Germinal center (tissue), 1 donor: ENCODE measurements at places on chromosomes 6 and 20.

GRCh38 chr6:49548613-49549304 lies 1.7 kb upstream of the C6orf141 start:
- DNase-seq: no peak

DNA sequence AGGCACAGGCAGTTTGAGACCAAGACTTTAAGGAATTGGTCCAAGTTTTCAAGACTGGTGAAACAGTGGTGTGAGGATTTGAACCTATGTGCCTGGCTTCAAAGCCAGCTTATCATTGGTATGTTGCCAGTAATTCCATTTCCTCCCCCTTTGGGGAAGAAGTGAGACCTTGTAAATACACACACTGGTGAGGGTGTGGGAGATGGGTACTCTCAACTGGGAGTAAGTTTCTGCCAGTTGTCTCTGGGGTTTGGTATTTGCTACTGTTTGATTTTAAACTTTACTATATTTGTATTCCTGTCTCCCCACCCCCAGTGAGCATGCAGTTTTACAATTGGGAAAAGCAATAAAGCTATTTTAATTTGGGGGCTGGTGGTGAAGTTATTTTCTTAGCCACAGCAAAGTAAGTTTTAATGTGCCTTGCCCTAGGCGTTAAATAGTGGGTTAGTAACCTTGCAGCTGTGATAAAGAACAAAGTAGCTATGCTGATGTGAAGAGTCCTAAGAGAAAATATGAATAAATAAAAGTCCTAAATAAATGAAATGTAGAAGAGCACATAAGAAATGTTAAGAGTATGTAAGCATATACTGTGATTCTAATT lies 31.0 kb downstream of the SNX9 start:
- DNase-seq: no peak

DNA sequence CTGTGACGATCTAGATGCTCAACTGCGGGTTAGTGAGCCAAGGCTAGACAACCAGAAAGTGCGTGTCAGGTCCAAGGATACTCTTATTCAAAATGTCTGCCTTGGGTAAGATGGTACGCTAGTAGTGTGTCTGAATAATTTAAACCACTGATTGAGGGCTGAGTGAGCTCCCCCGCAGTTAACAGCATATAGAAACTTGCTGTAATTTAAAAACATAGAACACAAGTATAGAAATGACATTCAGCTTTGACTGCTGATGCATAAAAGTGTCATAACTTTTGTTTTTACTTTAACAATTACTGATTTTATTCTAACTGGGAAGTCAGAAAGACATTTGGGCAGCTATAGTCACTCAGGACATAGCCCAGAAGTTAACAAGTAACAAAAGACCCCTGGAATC lies 45.6 kb upstream of the SLC22A1 start:
- DNase-seq: no peak

DNA sequence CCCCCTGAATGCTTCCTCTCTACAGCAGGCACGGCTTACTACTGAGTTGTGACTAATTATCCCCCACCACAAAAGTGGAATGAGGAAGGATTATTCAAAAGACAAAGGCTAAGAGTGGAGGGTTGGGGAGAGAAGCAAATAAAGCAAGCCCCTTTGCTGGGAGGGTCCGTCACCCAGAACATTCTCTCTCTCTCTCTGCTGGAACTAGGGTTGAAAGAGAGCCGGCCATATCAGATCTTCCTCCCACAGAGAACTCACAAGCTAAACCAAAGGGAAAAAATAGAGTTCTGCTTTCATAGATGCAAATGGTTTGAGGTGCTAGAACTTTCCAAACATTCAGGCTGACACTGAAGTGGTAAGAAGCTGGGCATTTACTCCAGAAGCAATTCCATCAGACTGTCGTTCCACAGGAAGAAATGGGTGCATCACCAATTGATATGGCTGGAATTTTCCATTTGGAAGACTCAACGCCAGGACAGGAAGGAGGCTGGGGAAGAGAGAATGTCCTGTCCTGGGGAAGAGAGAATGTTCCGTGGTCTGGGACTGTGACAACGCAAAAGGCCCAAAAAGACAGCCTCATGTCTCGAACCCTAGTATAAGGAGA lies 7.9 kb downstream of the ZMYND8 start:
- peak; percentile 64 for DNase-seq

- no peak for DNase-seq
Measured at GRCh38 chr6:27812078-27812804, 100.0 kb downstream of the OR2B2 start.
